Immature natural killer cell (primary cell): ENCODE measurements at places on chromosomes 5 and 9. TPM values are rescaled to one million over a fixed set of nuclear protein-coding genes. Genes with fewer than 3 reads are reported as not detected.

GRCh38 chr5:108818613-108819272, 71.0 kb downstream of the FER start:
- no peak for DNase-seq

DNA sequence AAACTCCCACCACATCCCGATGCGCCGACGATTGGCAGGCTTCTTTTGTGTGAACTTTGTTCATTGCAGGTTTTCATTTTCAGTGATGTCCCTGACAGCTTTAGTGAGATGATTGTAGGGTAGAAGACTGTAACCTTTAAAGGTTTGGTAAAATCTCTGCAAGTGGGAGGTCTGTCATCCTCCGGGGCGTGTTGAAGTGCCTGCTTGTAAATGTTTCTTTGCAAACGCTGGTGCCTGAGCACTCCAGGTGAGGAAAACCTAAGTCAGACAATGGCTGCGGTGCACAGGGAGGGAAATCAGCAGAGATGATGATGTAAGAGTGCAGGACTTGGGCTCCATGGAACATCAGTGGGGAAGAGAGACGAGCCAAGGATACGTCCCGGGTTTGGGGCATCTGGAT, 228.1 kb downstream of the DRD1 start:
- no peak for DNase-seq

GRCh38 chr9:94083384-94083783, 880 bp upstream of the PTPDC1 start:
- no peak for DNase-seq

- DNase-seq: no peak
These were observed 3.3 kb upstream of the ANXA2R start for GRCh38 chr5:43043400-43043756.

- no peak for DNase-seq
These were observed 589.1 kb downstream of the MTRR start for GRCh38 chr5:8458038-8458383.

DNA sequence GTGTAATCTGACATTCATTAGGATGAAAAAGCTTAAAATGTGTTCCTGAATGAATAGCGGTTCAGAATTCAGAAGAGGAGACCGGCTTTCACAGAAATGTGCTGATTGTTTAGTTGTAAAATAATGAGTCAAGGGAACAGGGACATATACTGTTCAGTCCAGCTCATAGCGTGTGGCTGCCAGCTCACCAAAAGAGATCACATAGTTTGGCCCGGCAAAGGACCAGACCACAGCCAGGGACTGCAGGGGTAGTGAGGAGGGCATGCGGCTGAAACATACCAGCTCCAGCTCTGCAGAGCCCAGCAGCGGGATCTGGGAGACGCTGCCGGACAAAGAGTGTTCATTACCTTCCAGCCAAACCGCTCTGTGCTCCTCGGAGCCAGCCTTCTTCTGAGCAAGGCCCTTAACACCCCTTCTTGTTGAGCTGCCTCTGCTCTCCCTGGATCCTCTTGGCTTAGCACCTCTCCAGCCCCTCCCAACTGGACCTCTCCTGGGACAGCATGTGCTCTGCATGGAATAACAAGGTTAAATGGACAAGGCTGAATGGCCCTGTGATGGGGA, 116.8 kb upstream of the CNTLN start:
- DNase-seq: no peak

MTREX gene
- polyA plus RNA-seq: 24.4 TPM

HRH2 gene
- 0.34 TPM for polyA plus RNA-seq

IFNA21 gene
- polyA plus RNA-seq: not detected

SARDH gene
- 1.2 TPM for polyA plus RNA-seq

BTNL3 gene
- not detected for polyA plus RNA-seq

CDC20B gene
- not detected for polyA plus RNA-seq
